ENCODE measurements at places on chromosomes 5 and 9. TPM values are rescaled to one million over a fixed set of nuclear protein-coding genes. Genes with fewer than 3 reads are reported as not detected.

The MAMDC2 gene
- 1.5 TPM for total RNA-seq

The PKD2L2 gene
- under 0.01 TPM for total RNA-seq

The LARP1 gene
- total RNA-seq = 115 TPM

The TNFSF15 gene
- 0.29 TPM for total RNA-seq

The CTXN3 gene
- not detected for total RNA-seq

The CD14 gene
- total RNA-seq = 1.8 TPM

The BHMT2 gene
- total RNA-seq = 12.1 TPM

The POLR3G gene
- total RNA-seq = 1.8 TPM

The ENTREP1 gene
- under 0.01 TPM for total RNA-seq

The CDH9 gene
- not detected for total RNA-seq

The SLC36A2 gene
- total RNA-seq = not detected

The CNTLN gene
- total RNA-seq = 17.7 TPM

The TAF11L10 gene
- not detected for total RNA-seq
